ENCODE measurements at places on chromosomes 3 and 15. TPM values are rescaled to one million over a fixed set of nuclear protein-coding genes. Genes with fewer than 3 reads are reported as not detected.

GATM gene
- total RNA-seq = 47.6 TPM

GNAT1 gene
- total RNA-seq = not detected

MINAR1 gene
- 0.70 TPM for total RNA-seq

IQCB1 gene
- 37.2 TPM for total RNA-seq

MEX3B gene
- 0.55 TPM for total RNA-seq

MESP2 gene
- total RNA-seq = not detected

CHDH gene
- total RNA-seq = 0.60 TPM

DNA sequence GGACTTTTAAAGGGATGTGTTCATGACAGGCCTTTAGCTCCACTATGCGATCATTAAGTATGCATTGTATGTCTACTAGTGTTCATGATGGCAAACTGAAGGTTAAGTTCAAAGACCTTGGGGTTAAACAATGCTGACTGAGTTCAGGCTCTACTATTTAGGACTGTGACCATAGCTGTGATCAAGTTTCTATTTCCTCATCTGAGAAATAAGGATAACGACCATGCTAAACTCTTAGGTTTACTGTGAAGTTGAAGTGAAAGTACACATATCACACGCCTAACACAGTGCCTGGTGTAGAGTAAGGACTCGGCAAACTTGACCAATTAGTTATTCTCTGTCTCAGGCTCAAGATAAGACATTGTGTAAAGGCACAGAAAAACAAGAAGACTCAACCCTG is 243.2 kb downstream of the MBNL1 start:
- DNase-seq = no peak

GRCh38 chr3:124861041-124861440 is 26.1 kb downstream of the ITGB5 start:
- DNase-seq = no peak

DNA sequence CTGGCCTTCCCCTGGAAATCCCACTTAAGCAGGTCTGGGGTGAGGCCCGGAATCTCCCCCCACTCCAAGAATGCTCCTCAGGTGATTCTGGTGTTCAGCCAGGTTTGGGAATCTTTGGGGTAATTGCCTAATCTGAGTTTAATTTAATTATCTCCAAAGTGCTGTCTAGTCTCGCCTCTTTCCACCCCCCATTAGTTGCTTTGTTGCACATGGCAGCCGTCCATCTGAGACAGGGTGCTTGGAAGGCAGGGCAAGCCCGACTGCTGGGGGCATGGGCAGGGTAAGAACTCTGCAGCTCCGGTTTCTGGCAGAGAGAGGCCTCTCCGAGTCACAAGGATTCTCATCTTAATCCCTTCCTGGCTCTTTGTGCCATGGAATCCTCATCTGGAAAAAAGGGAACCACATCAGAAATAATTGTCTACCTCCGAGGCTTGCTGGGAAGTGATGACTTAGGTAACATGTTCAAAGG is 15.0 kb downstream of the IL17RD start:
- no peak for DNase-seq

DNA sequence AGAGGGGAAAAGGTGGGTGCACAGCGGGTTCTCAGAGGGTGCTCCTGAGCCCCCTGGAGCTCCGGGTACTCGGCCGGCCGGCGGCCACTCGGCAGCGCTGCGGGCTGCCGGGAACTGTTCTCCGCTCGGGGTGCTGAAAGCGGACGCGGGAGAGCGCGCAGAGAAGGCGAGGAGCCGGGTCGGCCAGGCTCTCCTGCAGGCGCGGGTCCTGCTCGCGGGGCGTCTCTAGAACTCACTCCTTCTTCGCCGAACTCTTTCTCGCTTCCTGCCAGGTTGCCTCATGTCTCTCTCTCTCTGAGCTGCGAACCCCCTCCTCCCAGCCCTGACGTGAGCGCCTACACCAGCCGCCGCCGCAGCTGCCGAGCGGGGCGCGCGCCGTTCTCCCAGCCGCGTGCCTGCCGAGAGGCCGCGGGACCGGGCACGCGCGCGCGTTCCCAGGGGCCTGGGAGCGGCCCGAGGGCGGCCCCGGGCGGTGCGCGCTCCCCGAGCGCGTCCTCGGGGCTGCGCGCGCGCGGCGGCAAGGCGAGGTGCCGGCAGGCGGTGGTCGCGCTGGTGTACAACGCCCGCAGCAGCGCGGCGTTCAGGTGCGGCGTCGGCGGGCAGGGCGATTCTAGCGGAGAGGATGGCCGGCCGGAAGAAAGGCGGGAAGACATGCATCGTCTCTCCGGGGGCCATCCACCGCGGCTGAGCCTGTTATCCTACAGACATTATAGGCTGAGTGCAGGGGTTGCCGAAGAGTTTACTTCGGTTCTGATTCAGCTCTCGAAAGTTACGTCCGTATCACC is at the start of gene PEX5L:
PEX5L (minus strand) TSS at position 267 of the 785 bp plus-strand sequence. CDS start 338 bp downstream, outside the sequence.
- DNase-seq = no peak

DNA sequence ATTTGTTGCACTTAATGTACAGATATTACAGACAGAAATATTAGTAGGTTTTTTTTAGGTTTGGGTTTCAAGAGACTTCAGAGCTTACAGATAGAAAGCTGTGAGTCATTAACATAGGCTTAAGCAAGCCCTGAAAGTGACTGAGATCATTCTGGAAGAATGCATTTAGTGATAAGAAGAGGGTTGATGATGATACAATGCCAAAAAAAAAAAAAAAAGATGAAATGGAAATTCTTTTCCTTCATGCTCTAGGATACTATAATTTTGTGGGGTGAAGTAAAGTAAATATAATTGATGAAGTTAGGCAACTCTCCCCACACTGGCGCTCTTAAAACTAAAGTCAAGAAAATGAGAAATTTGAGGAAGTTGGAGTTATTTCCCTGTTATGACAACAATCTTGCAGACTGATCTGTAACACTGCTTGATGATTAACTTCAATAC is 169.4 kb upstream of the ZNF385D start:
- no peak for DNase-seq

GRCh38 chr3:27789420-27789819 is 67.3 kb upstream of the EOMES start:
- DNase-seq = no peak

GRCh38 chr3:148026009-148026588 is 616.9 kb downstream of the ZIC1 start:
- DNase-seq = no peak

DNA sequence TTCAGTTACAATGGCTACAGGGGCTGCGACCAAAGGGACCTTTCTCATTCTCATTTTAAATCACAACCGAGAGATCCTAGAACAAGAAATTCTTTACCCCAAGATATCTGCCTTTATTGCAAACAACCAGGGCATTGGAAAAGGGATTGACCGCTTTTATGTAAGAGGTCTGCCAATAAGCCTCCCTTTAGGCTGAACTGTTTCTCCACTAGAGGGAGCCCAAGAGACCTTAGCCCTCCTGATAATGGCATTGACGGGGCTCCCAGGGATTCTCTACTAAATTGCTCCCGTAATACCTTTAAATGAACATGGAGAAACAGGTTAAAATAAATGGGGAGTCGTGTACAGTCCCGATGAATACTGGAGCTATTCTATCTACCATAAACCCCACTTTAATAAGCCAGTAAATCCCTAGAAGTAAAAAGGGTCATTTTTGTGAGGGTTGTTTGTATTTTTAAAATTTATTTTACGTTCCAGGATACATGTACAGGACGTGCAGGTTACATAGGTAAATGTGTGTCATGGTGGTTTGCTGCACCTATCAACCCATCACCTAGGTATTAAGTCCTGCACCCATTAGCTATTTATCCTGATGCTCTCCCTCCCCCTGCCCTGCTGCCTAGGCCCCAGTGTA is 7.5 kb upstream of the IGSF10 start:
- peak; percentile 55 for DNase-seq

- DNase-seq = no peak
These were observed 266.6 kb upstream of the CTDSPL start for GRCh38 chr3:37594873-37595783.

GRCh38 chr15:63979262-63979793 is 67.0 kb downstream of the DAPK2 start:
- DNase-seq = peak; percentile 34

- DNase-seq = no peak
These were observed 61.7 kb upstream of the CDIN1 start for GRCh38 chr15:36517758-36518157.

GRCh38 chr15:67225336-67225735 is 29.1 kb downstream of the AAGAB start:
- no peak for DNase-seq

DNA sequence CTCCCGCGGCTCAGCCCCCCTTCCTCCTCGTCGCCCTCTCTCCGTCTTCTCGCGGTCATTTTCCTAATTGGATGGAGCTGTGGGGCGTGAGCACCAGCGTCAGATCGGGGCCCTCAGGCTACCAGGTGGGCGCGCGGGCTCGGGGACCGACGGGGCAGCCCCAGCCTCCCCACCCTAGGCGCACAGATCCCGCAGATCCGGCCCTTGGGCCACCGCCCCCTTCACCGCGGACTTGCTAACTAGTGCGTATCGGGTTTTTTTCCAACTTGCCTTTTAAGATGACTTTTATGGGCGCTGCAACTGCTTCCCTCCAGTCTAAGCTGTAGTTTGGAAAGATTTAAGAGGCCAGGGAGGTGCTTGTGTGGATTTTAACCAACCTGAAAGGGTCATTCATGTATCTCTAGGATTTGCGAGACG is 1.3 kb downstream of the ZNF710 start:
- peak; percentile 49 for DNase-seq
